ENCODE measurements at places on chromosomes 12 and 14.
A peak's percentile ranks its signal among the peaks of the same experiment; 100 is the strongest.

DNA sequence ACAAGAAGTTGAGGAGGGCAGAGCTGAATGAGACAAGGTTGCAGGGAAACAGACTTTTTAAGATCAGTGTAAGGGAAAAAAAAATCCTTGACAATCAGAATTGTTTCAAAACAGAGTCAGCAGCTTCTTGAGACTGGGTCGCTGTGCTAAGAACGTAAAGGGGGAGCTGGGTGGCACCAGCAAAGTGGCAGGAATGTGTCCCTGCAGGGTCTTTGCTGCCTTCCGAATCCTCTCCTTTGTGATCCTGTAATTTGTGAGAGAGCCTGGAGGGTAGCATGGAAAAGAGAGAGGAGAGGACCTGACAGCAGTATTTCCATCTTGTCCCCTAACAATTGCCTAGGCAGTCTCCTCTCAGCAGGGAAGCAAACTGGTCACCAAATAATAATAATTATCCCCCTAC is 472.8 kb downstream of the RGS6 start:
- DNase-seq: no peak

GRCh38 chr12:95942101-95942523 is 302 bp downstream of the CCDC38 start:
- no peak for DNase-seq

DNA sequence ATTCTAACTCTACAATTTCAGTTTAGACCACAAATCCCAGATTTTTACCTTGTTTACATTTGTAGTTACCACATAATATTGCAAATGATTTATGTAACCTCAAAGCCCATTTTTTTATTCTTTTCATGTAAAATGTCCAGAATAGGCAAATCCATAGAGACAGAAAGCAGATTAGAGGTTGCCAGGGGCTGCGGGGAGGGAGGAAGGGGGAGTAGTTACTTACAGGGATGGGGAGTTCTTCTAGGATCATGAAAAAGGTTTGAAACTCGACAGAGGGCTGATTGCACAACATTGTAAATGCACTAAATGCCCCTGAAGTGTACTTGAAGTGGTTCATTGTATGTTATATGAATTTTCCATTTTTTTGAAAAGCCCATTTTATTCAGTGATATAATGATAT is 66.5 kb downstream of the PPP2R5C start:
- no peak for DNase-seq

DNA sequence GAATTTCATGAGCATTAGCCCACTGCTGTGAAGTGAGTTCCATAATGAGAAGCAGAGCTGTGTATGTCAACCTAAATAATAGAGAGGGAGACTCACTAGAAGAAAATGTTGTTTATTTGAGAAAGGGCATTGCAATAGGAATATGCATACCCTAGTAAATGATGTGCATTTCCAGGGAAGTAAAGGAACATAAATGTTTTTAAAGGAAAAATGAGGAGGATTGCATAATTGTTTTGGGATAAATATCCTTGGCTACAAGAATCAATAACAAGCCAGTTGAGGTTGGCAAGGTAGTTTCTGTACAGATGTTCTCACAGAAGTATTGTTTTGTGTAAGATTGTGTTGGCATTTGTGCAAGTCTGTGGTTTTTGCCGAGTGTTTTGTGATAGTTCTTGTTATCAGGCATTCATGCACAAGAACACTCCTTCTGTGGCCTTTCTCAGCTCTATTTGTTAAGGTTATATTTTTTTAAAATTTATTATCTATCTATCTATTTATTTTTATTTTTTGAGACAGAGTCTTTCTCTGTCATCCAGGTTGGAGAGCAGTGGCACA is 47.1 kb downstream of the EMP1 start:
- DNase-seq: no peak

DNA sequence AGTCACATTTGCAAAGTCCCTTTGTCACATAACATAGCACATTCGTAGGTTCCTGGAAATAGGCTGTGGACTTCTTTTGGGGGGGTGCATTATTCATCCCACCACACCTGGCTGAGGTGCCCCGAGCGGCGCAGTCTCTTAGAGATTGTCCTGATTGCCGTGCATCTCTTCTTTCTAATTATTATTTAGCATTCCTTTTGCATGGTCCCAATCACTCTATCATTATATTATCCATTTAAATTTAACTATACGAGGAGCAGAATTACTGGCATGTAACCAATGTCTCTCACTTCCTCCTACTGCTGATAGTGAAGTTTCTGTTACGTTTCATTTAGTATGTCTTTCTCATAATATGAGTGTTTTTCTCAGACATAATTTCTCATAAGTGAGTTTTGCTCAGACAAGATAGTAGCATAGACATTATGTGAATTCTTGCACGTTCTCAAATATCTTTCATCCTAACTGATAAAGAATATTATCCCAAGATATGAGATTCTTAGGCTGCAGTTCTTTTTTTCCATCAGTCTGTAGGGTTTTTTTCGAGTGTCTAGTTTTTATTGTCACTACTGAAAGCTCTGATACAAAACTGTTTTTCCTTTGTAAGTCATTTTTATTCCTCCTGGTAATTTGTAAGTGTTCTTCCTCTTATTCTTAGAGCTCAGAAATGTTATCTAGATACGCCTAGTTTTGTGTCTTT is 444.3 kb downstream of the NELL2 start:
- no peak for DNase-seq

DNA sequence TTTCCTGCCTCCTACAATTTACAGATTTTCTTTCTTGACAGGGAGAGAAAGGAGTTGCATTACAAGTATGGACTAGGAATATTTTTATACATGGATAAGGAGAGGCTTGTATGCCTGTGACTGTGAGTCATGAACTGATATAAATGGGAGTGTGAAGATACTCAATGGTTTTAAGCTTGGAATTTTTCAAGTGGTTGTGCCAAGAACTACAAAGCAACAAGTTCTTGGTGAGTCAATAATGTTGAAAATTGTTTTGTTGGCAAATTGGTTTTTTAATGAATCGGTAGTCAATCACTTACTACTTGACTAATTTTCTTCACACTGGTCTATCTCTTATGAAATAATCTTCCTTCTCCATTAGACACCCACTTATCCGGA is 58.9 kb upstream of the HMGA2 start:
- no peak for DNase-seq

DNA sequence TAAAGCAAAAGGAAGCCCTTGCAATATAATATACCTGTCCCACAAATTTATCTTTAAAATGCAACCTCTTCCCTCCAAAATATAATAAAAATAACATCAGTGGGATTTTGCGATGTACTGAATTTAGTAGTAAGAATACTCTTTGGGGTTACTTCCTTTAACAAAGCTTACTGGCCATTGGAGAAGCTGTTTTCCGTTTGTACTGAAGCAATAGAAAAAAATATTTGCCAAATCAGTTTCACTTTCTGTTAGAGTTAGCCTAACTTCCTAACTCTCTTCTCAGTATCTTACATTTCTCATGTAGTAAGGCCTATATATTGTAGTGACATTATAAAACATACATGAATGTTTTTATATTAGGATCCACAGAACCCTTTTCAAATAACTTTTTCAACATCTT is 3.7 kb downstream of the MAX start:
- no peak for DNase-seq

DNA sequence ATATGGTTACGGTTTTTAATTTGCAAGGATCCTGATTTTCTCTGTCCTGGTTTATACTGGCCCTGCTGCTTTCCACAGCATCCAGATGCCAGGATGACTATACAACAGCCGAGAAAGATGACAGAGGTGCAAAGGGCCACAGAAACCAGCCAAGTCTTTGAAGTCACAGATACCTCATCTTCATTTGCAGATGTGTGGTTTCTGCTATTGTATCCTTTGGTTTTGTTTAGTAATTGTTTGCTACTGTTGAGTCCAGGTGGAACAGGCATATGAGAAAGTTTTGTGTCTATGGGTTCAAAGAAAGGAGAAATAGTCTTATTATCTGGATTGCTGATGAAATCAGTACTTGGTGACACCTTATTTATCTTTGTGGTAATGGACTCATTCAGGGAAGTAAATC is 17.3 kb upstream of the KLHL42 start:
- DNase-seq: no peak

- DNase-seq: no peak
Measured at GRCh38 chr12:27549801-27550652, 26.0 kb downstream of the PPFIBP1 start.

- no peak for DNase-seq
Measured at GRCh38 chr14:101223561-101224162, 320.1 kb upstream of the RTL1 start.

DNA sequence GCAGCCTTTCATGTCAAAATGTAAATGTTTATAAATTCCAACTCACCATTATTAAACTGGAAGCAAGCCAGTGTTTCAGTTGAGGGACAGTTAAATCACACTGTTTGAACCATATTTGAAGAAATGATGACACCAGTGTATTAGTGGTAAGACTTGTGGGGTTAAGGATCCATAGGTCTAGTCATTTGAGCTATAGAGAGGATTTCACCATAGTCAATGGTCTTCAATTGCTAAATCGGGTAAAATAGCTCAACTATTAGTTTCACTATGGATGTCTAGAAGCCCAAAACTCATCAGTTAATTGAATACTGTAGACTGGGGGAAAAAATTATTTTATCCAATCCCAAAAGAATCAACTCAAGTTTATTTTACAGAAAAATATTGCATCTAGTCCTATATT is 659.1 kb downstream of the NRXN3 start:
- DNase-seq: no peak

GRCh38 chr14:50249136-50249775 is 17.9 kb upstream of the SOS2 start:
- no peak for DNase-seq

DNA sequence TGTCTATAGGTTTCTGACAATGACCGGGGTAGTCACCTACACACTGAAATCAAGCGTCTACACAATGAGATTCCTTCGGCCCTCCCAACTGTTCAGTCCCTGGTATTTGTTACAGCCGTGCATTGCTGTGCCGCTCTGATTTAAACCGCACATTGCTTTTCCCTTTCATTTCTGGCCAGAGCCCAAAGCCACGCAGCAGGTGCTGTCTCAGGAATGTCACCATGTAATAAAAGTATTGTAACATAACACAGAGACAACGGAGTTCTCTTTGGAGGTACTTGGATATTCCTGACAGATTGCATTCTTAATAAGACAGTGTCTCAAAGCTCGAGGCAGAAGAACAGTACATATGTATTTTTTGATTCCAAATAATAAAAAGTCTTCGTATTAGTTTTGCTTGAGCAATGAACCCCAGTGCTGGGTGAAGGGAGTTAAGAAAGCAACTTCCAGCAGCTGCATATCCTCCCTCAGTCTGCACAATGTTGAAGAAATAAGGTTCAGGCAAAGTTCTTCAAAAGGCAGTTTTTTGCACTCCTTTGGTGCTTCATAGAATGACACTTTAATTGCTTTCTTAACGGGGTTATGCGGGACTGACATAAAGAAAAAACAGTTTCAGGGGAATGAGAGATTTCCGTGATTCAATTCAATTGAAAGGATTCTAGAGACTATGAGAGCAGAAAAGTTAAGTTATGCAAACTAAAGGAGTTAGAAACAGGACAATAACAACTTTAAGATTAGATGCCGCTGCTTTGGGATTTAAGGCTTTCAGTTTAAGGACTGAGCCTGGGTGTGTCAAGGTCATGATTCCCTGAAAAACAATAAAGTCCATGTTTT is 288.7 kb upstream of the FLRT2 start:
- DNase-seq: peak; percentile 48

All from mesothelial cell of epicardium (in vitro differentiated cells).